ENCODE measurements at places on chromosomes 7 and 10.

DNA sequence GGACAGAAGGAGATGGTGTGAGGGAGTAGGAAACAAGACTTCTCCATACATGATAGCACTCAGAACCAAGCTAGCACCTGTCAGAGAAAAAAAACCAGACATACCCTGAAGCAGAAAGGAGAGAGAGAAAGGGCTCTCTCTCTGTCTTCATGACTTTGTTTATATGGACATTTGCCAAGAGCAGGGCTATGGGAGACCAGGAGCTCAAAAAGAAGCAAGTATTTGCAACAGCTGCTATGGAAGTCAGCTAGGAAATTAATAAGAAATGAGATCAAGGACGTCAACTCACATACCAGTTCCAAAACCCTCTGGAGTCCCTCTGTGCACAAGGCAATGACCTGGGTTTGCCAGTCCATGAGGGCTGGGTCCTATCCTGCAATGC is 111.6 kb downstream of the SGMS1 start:
- no peak for DNase-seq

GRCh38 chr10:113922787-113923570 is 68.5 kb downstream of the NHLRC2 start:
- DNase-seq: no peak

GRCh38 chr10:36597756-36598320 is 527.6 kb upstream of the ANKRD30A start:
- no peak for DNase-seq

GRCh38 chr10:131955591-131956340 is 26.0 kb downstream of the BNIP3 start:
- no peak for DNase-seq

DNA sequence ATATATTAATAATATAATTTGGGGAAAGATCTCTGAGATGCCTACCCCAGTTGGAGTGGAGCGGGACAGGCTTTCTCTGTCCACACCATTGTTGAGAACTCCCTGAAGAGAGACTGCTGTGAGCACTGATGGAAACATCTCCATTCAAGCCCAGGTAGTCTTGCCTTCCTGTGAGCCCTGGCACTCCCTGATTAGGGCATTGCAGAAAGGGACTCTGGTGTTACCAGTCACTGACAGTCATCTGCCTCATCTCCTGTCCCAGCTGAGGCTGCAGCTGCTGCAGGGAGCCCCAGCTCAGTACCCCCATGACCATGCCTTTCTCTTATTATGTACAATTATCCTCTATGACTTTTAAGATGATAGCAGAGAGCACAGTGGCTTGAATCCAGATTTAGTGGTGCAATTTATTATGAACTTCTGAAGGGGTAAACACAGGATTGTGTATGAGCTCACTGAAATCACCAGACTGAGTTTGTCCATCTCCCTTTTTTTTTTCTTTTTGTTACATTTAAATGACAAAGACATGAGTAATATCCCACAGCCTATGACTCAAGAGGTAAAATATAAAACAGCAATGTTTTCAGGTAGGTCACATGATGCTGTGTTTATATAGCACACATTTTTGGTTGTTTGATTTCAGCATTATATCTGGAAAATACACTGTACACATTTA is 236.9 kb downstream of the SLC25A13 start:
- DNase-seq: no peak

DNA sequence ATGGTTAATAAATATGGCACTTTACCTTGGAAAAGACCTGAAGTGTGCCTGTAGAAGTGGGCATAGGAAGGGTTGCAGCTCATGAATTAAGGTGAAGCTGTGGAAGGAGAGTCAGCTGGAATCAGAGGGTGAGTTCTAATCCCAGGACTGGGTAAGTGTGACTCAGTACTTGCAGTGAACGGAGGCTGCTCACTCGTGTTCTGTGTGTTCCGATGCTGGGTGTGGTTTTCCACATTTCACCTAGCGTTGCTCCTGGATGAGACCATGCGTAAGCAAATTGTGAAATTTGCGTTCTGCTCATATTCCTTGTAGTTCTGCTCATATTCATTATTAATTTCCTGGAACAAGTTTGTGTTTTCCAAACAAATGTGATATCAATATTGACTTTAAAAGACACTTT is 22.4 kb upstream of the TMEM236 start:
- DNase-seq: no peak

- DNase-seq: no peak
Measured at GRCh38 chr7:130854481-130854880, 120.5 kb upstream of the KLF14 start.

GRCh38 chr7:124322561-124322960 is 289.7 kb upstream of the TMEM229A start:
- DNase-seq: no peak

DNA sequence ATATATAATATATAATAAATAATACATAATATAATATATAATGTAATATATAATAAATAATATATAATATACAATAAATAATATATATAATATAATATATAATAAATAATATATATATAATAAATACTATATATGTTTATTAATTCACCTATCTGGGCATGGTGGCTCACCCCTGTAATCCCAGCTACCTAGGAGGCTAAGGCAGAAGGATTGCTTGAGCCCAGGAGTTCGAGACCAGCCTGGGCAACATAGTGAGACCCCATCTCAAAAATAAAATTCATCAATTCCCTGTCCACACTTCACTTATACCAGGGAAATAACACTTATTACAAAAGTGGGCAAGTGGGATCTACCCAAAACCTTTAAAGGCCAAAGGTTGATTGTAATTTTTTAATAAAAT is 281.1 kb downstream of the PRPF18 start:
- no peak for DNase-seq

GRCh38 chr7:68678196-68678595 is 920.1 kb upstream of the AUTS2 start:
- DNase-seq: no peak

GRCh38 chr10:11193001-11193551 is 175.4 kb downstream of the CELF2 start:
- no peak for DNase-seq

DNA sequence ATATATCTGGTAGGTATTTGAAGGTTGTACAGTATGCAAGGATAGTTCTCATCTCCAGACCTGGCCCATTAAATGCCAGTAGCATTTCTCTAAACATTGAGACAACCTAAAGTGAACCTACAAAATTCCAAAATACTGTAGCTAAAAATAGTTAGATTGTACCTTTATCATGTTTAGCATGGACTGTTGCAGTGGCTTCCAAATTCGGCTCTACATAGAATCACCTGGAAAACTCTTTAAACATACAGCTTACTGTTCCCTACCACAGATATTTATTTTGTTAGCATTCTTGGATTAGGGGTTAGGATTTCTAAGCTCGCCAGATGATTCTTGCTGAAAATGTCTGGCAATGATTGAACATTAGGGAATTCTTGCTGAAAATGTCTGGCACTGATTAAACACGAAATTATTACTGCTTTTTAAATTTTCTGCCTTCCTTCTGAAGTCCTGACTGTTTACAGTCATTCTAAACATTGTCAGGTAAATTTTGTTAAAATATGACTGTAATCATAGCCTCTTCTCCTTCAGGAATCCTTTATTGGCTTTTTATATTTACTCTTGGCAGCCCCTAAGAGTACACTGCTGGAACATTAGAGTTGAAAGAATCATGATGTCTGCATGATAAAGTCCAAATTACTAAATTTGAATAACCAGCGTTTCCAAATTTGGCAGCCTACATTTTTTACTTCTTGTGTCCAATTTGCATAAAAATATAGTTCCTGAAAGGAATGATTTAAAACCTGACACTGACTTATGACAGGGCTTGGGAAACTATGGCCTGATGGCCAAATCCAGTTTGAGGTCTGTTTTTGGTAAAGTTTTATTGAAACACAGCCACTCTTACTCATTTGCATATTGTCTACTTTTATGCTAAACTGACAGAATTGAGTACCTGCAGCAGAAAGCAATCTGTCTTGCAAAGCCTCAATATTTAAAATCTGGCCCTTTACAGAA is 40.3 kb downstream of the SHOC2 start:
- no peak for DNase-seq

- no peak for DNase-seq
Measured at GRCh38 chr7:12570534-12571461, at the start of gene SCIN. Gene SCIN (plus strand): TSS chr7:12570720. CDS start chr7:12570787, 67 bp downstream.

GRCh38 chr7:103905997-103906396 is 83.5 kb downstream of the RELN start:
- no peak for DNase-seq

DNA sequence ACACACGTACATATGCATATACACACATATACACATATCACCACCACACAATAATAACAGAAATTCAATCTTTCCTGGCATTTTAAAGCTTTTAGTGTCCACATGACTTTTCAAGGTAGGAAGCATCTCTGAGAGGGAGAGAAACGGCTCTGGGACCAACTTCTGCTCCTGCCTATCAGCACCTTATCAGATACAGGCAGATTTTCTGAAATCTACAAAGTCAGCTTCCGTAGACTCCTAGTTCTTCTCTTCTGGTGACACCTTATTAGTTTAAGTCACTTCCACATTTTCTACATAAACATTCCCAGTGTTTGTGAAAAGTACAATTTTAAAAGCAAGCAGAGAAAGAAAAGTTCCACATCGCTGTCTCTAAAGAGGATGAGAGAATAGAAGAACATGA is 74.5 kb downstream of the ZNF22 start:
- no peak for DNase-seq

DNA sequence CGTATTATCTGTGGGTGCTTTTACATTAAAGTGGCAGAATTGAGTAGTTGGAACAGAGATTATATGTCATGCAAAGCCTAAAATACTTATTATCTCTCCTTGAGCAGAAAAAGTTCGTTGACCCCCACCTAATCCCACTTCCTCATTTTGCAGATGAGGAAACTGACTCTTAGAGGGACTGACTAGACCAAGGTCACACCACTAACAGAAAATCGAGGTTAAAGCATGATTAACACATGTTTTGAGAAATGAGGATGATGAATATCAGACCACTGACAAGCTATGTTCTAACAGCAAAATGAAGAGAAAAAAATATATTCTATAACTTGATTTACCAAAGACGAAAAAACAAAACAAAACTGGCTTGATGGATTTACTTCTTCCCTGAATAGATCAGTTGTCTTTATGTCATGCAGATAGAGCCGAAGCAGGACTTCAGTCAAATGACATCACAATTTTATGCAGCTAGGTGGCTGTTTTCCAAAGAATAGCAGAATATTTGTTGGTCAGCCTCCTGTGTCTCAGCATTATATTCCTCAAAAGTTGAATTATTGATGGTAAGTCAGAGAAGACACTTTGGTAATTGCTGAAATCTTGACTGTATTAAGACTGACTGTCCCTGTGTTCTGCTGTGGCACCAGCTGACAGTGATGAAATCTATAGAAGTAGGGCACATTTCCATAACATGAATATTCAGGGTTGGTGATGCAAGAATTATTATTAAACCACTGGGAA is 24.2 kb upstream of the SMIM30 start:
- DNase-seq: no peak

- DNase-seq: no peak
Measured at GRCh38 chr7:79293655-79294142, 159.8 kb downstream of the MAGI2 start.

- no peak for DNase-seq
Measured at GRCh38 chr7:35286986-35287385, 33.1 kb upstream of the TBX20 start.

- DNase-seq: no peak
Measured at GRCh38 chr10:29482591-29483431, 152.0 kb downstream of the SVIL start.

DNA sequence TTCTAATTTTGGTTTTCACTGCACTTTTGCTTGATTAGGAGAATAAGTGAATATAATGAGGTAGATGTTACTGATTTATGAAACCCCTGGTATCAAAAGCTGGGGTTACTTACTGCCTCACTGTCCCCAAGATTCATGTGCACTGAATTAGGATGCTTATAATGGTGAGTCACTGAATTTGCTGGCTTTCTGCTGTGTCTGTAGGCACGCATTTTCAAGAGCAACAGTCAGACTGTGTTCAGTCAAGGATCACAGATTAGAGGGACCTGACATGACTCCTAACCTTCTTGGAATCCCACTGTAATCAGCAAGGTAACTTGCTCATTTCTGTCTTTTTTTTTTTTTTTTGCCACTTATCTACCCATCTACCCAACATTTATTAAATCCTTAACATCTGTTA is 59.7 kb downstream of the GPR85 start:
- no peak for DNase-seq

Measured in effector memory CD4-positive, alpha-beta T cell (primary cell).